ENCODE measurements at places on chromosomes 2 and 18.

DNA sequence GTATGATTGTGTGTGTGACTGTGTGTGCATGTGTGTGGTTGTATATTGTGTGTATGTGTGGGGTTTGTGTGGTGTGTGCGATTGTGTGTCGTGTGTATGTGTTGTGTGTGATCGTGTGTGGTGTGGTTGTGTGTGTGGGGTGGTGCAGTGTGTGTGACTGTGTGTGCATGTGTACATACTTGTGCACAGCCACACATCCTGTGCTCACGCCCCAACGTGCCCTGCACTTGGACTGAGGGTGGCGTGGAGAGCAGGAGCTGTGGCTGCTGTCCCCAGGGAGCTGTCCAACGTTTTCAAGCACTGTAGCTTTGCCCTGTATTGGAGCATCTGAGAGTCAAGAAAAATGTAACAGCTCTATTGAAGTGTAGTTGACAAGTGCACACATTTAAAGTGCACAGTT lies 243.2 kb upstream of the HDAC4 start:
- no peak for DNase-seq

GRCh38 chr2:172456002-172456401 lies 28.6 kb downstream of the ITGA6 start:
- no peak for DNase-seq

- DNase-seq: no peak
These were observed 33.3 kb upstream of the PAX3 start for GRCh38 chr2:222332116-222332515.

DNA sequence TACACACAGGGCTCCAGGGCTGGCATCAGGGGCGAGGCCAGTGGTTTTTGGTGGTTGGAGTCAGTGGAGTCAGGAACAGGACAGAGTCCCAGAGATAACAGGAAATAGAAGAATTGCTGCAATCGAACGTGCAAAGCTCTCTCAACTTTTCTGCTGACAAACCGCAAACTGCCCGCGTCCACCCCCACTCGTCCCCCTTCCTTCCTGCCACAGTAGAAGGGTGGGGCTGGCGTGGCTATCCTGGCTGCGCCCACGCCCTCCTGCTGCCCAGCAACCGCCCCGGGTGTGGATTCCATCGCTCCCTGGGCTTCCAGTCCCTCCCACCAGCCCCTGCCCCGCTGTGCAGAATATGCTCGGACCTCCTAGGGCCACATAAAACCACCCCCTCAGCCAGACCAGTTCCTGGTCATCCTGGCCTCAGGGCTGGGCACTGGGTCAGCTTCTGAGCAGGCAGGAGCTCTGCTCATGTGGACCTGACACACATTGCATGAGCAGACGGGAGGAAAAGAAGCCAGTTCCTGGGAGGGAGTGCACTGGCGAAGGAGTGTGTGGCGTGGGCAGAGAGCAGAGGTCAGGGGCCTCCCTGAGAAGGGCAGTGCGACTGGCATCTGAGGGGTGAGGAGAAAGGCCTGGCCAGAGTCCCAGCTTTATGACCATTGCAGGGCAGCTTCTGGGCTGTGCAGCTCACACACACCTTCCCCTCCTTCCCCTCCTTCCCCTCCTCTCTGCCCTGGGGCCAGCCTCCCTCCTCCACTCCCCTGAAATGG lies 85.4 kb upstream of the ATG16L1 start:
- peak; percentile 13 for DNase-seq

- DNase-seq: no peak
These were observed 57.0 kb upstream of the NOL4 start for GRCh38 chr18:34281722-34282121.

- DNase-seq: no peak
These were observed 3.9 kb downstream of the SKOR2 start for GRCh38 chr18:47247416-47248114.

DNA sequence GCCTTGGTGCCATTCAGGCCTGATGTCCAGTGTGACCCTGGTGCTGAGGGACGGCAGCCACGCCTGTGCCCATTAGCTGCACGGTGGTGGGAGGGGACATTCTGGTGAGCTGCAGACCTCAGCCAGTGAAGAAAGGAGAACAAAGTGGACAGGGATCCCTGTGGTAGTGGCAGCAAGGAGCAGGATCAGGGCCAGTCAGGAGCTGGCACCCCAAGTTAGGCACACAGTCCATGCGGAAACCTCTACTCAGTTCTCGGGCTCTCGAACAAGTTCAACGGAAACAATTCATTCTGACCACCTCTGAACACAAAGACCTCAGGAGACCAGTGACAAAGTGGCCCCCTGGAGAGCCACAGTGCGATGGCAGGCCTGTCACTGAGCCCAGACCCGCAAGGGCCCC lies 30.1 kb downstream of the COA5 start:
- no peak for DNase-seq

DNA sequence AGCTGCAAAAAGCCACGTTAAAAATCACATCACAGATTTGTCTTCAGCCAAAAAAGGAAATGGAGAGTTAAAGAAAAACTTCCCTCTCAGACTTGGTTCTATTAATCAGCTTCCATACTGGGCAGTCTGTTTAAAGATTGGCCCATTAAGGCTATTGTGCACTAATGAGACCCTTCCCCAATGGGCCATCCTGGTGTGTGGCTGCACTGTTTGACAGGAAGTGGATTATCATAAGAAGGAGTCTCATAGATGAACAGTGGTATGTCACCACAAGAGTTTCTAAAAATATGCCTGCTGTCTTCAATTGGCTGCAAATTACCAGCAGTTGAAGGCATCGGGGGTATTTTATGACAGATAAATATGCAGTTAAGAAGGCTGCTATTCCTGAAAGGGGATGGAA lies 247.6 kb upstream of the THSD7B start:
- DNase-seq: no peak

DNA sequence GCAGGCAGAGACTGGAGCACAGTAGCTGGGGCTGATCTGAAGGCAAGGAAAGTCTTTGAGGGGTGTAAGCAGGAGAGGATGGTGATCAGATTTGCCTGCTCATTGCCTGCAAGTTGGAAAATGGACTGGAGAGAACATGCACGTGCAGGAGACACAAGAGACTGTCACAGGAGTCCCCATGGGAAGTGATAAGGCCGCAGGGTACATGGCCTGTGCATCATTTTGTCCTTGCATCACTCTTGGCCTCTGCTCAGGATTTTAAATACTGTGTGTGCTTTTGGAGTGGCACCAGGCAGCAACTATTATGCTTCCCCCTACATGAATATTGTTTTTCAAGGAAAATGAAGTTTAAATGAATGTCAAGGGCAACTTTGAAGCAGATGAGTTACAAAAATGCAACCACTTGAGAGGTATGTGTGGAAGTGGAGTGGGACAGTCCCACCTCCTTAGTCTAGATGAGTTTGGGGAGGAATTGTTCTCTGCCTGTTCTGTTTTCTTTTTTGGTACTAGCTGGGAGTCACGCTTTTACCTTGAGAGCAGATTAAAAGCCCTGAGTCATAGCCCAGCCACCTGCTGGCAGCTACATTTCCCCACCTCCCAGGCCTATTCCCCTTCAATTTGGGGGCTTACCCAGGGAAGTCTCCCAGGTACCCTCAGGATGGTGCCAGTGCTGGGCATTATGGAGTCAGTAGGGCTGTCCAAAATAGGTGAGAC lies 19.3 kb downstream of the MAPK4 start:
- no peak for DNase-seq
